T-helper 17 cell (primary cell): ENCODE measurements at places on chromosomes 7 and 10.

- no peak for DNase-seq
Measured at GRCh38 chr7:144665689-144666381, 170.0 kb downstream of the TPK1 start.

DNA sequence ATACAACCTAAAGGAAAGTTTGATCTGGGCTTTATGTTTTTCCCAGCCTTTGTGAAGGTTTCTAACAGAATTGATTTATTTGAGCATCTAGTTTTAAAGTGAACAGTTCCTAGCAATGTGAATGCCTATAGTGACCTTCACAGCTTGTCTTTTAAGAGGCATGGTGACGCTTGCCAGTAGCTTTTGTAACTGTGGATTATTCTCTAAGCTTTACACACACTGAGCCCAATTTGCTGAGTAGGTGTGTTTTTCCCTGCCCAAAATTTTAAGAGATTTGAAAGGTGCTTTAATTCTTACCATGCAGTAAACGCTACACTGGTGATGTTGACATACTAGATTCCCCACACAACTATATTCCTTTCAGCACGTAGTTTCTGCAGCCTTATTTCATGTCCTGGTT is 420.2 kb upstream of the AKR1E2 start:
- no peak for DNase-seq

DNA sequence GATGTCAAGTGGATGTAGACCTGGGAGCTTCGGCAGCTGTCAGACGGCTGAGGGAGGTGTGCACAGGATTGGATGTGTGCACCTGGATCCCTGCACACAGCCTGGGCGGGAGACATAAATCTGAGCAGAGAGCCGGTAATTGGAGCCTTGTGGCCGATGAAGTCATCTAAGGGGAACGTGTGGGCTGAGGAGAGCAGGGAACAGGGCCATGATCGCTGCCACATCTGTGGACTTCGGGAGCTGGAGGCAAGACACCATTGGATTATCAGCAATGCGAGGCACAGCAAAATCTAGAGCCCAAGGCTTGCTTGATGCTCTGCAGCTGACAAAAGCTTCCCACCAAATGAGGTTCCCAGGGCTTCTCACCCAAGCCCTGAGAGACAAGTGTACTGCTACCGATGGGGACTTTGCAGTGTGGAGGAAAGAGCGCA is 147.7 kb downstream of the PTPN20 start:
- no peak for DNase-seq

- DNase-seq: no peak
Measured at GRCh38 chr10:89327803-89328441, at the start of gene IFIT3. Gene IFIT3, plus strand, starts transcription at chr10:89327997. Its CDS starts 77 bp downstream, at chr10:89328074.

GRCh38 chr10:87722716-87723115 is 63.0 kb downstream of the PAPSS2 start:
- DNase-seq: no peak

- no peak for DNase-seq
Measured at GRCh38 chr7:36283711-36284130, 105.9 kb upstream of the ANLN start.

- no peak for DNase-seq
Measured at GRCh38 chr10:100904917-100905316, 7.8 kb upstream of the SLF2 start.

DNA sequence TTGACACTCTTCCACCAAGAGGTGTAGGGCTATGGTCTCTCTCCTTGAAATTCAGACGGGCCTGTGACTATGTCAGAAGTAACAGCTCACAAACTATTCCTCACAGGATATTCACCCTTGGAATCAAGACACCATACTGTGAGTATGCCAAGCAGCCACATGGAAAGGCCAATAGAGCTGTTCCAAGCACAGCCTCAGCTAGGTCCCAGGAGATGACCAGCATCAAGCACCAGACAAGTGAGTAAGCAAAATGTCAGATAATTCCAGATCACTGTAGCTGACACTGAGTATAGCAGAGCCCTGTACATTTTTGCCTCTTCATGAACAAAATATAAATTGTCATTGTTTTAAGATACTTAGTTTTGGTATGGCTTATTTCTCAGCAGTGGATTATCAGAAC is 88.1 kb upstream of the KCND2 start:
- DNase-seq: no peak

- no peak for DNase-seq
Measured at GRCh38 chr7:83173664-83174063, 11.0 kb upstream of the PCLO start.

DNA sequence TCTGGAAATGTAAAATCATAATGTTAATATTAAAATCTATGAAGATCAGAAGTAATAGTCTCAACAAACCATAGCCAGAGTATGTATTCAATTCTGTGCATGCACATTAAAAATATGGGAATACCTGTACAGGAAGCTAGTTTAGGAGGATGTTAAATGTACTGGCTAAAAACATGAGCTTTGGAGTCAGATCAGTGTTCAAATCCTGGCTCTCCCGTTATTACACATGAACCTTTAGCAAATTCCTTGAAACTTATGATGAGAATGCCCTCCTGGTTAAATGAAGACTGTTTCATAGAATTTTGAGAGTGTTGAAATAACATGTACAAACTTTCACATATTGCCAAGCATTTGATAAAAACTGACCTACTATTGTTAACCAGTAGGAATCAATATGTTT is 4.6 kb downstream of the ARL4A start:
- no peak for DNase-seq

GRCh38 chr10:87547734-87548311 is 43.1 kb downstream of the MINPP1 start:
- DNase-seq: no peak

DNA sequence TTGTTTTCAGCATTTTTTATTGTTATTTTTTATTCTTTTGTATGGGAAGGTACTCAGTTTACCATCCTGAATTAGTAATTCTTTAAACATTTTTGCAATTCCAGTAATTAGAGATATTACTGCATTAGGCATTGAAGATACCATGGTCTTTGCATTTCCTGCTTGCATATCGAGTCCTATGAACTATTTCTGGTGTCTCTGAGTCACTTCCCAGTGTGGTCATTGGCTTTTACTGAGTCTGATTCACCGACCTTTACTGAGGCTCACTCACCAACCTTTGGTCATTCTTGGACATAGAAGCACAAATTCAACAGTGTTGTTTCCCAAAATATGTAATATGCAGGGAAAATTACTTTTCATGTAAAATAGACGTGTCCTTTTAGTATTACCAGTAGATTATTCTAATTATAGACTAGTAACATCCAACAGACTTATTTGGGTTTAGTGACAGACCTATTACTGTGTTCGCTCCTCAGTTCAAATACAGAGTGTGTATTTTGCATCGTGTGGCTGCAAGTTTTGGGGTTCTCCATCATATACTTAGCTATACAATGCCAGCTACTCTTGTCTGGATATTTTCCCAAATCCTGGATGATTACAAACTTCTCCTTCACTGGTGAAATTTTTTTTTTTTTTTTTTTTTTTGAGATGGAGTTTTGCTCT is 180.7 kb upstream of the PRSS1 start:
- DNase-seq: no peak

DNA sequence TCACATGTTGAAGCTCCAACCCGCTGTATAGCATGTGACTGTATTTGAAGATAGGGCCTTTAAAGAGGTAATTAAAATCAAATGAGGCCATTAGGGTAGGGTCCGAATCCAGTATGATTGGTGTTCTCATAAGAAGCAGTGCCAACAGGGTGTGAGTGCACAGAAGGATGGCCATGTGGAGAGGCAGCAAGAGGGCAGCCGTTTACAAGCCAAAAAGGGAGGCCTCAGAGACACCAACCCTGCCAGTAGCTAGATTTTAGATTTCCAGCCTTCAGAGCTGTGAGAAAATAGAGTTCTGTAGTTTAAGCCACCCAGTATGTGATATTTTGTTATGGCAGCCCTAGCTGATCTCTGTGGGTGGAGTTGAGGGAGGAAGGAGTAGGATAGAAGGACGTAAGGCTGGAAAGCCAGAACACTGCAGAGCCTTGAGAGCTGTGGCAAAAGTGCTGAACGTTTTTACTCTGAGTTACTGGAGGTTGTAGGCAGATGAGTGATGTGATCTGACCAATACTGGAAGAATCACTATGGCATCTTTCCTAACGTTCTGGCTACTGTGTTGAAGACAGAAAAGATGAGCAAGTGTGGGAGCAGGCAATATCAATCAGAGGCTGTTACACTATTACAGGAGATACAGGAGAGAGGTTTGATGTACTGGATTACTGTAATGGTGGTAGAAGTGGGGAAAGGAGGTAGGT is 334.9 kb downstream of the ELMO1 start:
- DNase-seq: no peak

- no peak for DNase-seq
Measured at GRCh38 chr10:88987243-88987725, 3.3 kb upstream of the FAS start.

- no peak for DNase-seq
Measured at GRCh38 chr10:45460235-45460878, 86.3 kb downstream of the ALOX5 start.

DNA sequence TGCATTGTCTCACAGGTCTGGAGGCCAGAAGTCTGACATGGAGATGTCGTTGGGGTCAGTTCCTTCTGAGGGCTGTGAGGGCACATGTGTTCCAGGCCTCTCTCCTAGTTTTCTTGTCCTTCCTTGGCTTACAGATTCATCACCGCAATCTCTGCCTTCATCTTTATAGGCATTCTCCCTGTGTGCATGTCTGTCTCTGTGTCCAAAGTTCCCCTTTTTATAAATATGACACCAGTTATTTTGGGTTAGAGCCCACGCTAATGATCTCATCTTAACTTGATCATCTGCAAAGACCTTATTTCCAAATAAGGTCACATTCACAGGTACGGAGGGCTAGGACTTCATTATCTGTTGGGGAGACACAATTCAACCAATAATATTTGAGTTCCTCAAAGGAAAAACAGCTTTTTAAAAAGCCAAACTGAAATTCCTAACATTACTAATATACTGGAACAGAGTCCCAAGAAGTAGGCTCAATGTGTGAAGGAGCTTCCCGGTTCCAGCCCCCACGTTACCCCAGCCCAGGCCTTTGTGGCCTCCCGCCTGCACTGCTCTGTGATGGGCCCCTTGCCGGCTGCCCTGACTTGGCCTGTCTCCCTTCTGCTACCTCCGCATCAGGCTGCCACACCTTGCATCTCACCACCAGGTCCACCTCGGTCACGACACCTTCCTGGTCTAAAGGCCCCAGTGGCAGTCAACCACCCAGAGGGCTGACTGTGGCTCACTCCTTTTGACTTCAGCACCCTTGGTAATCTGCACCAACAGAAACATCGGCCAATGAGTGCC is 142.7 kb downstream of the KCNMA1 start:
- no peak for DNase-seq

- no peak for DNase-seq
Measured at GRCh38 chr10:77604063-77604462, 33.5 kb downstream of the KCNMA1 start.

DNA sequence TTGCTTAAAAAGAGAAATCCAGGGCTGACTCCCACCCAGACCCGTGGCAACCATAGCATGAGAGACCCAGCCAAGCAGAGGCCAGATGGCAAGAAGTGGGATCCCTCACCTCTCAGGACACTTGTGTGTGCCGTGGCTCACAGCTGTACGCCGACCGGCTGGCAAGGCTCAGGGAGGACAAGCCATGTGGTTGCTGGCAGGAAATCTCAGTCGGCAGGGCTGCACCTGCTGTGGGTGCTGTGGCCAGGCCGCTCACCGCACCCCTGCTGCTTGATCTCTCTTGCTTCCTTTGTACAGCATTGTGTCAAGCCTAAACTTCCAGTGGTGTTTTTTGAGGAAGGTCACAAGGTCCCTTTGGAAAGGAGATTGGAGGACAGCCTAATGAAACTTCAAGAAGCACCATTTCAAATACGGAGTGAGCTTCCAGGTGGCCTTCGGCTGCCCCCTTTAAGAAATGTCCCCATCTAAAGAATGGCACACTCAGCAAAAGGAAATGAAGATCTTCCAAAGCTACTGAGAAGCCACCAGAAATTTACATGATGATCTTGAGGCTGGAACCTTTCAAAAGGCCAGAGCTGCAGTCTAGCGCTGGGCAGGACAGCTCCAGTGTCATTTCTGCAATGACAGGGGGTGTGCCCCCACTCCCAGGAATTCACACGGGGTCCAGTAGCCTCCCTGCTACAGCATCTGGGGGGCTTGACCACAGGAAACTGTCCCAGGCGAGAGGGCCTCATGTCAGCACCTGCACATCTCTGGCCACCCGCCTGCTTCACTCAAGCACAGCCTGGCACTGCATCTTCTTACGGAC is 409.0 kb upstream of the MGMT start:
- peak; percentile 20 for DNase-seq

DNA sequence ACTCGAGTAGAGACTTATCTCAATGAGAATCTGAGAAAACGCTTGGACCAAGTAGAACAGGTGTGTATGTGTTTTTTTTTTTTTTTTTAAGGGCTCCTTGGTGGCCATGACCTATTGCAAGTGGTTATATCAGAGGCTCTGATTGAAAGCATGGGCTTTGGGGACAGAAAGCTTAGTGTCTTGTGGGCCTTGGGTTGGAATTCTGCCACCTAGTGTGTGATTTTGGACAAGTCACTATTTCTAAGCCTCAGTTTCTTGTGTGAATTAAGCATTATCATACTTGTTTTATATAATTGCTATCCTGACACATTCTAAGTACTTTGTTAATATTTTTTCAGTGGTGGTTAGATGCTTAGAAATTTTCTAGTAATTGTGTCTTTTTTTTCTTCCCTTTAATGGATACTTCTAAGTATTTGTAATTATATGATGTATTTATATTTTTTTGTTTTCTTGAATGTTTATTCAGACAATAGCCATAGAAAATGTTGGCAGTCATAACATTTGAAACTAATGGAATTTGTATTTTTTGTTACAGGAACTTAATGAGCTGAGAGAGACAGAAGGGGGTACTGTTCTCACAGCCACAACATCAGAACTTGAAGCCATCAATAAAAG is 33.1 kb downstream of the SMC3 start:
- DNase-seq: no peak

DNA sequence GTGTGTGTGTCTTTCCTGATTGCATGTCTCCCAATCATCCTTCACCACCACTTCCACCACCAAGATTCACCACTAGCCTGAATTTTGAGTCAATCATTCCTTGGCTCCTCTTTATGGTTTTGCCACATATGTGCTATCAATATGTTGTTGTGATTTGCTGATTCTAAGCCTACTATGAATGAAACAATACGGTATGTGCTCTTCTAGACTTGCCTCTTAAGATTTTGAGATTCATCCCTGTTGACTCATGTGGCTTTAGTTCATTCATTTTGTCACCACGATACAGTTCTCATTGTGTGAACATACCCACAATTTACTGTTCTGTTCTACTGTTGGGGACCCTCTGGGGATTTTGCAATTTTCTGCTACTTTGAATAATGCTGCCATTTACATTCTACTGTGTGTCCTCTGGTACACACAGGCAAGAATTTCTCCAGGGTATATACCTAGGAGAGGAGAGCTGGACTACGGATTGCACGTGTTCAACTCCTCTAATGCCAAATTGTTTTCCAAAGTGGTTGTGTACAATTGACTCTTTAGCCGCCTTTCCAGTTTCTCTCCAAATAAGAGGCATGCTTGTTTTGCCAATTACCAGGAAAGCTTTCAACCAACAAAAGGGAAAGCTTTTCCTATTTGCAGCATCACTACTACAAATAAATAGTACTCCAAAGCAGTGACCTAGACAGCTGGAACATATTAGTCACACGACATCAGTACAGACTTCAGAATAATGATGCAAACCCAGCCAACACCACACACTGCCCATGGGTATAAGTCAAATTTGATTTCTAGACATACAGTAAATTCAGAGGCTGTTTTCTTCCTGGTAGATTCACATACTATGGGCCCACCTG is 30.0 kb downstream of the SGMS1 start:
- no peak for DNase-seq
